ENCODE measurements at places on chromosomes 5 and 9.
A peak's percentile ranks its signal among the peaks of the same experiment; 100 is the strongest.

DNA sequence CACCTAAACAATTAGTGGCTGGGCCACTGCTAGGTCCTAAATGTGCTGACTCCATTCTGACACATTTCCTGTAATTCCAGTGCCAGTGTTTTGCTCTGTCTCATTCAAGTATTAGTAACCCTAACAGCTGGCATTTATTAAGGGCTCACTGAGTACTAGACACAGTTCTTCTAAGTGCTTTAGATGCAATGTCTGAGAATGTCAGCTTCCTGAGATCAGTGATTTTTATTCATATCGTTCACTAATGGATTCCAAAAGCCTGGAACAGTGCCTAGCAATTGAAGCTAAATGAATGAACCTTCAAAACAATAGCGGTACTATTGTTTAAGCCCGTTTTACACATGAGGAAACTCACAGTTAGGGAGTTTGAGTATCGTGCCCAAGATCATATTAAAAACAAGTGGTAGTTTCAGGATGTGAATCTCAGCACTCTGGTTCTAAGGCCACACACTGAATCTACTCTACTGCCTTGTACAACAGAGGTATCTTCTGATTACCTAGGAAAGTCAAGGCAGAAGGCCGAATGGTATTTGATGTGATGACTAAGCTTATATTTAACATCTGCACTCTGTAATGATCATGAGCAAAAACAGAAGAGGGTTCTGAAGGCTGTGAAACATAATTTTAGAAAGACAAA lies 304.0 kb downstream of the PJA2 start:
- no peak for DNase-seq

DNA sequence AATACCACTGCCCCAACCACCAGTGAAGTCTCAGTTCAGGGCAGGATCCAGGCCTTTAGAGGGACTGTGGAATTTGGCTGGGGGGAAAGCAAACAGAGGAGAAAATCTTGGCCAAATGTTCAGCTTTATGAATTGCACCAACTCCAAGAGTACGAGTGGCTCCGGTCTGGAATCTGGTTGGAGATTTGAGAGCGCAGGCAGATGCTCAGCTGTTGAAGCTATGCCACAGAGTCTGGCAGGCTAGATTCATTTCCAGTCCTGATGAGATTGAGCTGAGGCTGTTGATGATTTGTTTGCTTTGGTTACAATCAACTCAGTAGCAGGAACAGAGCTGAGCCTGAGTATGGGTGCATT lies 9.1 kb upstream of the HSPB3 start:
- no peak for DNase-seq

- no peak for DNase-seq
Measured at GRCh38 chr5:59538750-59539121, 354.8 kb downstream of the PDE4D start.

- DNase-seq, result no peak
Measured at GRCh38 chr5:87432460-87432859, 19.7 kb upstream of the CCNH start.

DNA sequence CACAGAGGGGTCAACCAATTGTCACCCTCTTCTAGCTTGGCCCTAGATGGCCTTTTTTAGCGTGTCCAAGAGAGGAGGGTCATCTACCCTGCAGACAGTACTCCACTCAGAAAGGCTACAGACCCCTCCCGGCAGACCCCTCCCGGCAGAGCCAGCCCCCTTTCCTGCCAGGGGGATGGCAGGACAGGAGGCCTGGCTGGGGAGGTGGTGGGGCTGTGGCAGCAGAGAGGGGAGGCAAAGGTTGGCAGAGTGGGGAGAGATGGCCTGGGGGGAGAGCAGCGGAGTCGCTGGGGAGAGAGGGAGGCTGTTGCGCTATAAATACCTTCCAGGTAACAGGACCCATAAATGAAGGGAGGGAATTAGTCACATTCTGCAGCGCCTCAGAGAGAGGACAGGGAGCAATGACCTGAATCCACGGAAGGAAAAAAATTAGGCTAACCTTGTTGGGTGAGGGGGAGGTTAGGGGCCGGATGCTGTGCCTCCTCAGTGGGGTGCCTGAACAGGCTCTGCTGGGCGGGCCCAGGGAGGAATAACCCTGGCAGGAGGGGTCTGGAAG lies 32.9 kb upstream of the PSD2 start:
- no peak for DNase-seq

GRCh38 chr5:4868140-4868735 lies 271.9 kb upstream of the ADAMTS16 start:
- DNase-seq, result no peak

GRCh38 chr9:110414471-110414870 lies 76.8 kb upstream of the TXNDC8 start:
- no peak for DNase-seq

GRCh38 chr5:65893749-65894430 lies 32.5 kb upstream of the ERBIN start:
- DNase-seq, result no peak

- DNase-seq, result no peak
Measured at GRCh38 chr5:149711338-149711737, 18.8 kb upstream of the PPARGC1B start.

- no peak for DNase-seq
Measured at GRCh38 chr5:55853818-55854217, 2.7 kb downstream of the IL31RA start.

DNA sequence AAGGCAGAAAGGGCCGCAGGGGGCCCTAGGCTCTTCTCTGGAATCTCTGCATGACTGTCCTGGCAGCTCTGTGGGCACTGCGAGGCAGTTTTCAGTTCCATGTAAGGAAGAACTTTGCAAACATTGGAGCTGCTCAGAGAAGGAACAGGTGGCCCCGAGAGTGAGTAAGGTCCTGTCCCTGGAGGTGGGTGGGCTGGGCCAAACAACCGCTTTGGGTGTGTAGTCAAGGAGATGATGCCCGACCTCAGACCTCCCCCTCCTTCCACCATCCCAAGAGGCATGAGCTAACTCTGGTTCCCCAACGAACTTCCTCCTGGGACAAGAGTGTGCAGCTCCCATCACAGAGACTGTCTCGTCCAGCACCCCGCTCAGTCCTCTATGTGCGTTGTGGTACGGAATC lies 20.5 kb downstream of the CSF1R start:
- no peak for DNase-seq

- peak; percentile 48 for DNase-seq
Measured at GRCh38 chr9:131590907-131591844, 45.9 kb downstream of the PRRT1B start.

- no peak for DNase-seq
Measured at GRCh38 chr9:137349471-137350033, 47.5 kb upstream of the NRARP start.

DNA sequence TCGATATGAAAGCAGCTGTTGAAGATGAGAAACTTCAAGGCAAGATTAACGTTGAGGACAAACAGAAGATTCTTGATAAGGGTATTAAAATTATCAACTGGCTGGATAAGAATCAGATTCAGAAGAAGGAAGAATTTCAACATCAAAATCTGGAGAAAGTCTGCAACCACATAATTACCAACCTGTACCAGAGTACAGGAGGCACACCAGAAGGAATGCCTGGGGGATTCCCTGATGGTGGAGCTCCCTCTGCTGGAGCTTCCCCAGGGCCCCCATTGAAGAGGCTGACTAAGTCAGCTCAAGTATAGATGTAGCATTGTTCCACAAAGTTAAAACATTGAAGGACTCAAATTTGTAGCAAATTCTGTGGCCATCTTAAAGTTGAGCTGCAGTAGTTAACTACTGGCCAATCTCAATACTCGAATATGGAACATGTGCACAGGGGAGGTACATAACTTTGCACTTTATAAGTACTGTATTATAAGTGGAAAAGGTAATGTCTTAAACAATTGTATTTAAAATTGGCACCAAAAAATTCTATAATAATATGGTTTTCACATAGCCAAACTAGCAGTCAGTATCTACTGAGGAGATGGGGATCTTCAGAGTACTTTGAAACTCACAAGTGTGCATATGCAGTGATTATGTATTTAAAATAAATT lies 237.5 kb downstream of the CHSY3 start:
- DNase-seq, result no peak

DNA sequence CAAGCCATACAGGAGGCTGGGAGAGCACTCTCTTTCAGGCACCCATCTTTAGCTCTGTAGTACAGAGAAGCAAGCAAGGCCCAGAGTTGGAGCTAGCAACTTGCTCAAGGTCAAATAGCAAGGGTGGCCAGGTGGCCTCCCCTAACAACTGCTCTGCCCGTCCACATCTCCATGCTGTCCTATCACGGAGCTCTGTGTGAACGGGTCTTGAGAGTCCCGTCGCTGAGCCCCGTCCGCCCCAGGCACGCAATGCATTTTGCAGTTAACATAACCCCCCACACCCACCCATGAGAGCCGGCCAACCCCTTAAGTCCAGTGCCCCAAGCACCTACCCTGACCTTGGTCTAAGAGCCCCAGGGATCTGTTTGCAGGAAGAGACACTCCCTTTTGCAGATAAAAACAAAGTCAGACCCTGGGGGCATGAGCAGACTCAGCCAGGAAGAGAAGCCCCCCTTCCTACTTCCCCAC lies 1.5 kb downstream of the RNF44 start:
- no peak for DNase-seq

DNA sequence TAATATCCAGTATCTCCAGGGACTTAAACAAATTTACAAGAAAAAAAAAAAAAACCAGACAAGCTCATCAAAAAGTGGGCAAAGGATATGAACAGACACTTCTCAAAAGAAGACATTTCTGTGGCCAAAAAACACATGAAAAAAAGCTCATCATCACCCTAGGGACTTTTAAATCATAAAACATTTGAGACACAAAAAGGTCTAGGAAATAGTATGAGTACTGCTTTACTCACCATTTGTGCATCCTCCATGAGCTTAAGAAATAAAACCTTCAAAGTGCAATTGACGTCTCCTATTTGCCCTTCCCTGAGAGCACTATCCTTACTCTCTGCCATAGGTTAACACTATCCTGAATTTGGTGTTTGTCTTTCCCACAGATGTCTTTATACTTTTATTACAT lies 193.7 kb upstream of the NREP start:
- no peak for DNase-seq

DNA sequence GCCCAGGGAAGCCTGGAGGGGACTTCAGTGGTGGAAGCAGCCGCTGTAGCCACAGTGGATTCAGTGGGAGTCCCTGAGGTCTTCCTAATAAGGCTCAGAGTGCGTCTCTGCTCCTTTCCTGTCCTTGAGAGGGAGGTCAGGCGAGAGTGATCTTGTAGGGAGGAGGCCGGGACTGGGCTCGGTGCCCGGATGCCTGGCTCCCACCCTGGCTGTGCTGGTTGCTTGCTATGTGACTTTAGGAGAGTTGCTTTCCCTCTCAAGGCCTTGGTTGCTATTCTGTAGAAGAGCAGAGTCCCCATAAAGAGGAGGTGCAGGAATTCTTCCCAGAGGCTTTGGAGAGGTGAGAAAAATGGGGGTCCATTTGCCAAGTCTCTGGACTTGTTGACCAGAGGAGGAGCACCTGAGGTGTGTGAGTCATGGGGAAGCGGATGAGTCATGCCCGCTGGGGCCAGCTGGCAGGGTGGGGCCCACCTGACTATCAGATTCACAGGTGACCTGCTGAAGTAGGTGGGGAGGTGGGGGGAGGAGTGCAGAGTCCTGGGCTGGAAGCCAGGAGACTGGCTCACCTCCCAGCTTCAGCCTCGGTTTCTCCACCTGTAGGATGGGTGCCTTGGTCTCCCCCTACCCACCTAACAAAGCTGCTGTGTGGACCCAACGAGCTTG lies 13.8 kb downstream of the GSN start:
- DNase-seq, result no peak

DNA sequence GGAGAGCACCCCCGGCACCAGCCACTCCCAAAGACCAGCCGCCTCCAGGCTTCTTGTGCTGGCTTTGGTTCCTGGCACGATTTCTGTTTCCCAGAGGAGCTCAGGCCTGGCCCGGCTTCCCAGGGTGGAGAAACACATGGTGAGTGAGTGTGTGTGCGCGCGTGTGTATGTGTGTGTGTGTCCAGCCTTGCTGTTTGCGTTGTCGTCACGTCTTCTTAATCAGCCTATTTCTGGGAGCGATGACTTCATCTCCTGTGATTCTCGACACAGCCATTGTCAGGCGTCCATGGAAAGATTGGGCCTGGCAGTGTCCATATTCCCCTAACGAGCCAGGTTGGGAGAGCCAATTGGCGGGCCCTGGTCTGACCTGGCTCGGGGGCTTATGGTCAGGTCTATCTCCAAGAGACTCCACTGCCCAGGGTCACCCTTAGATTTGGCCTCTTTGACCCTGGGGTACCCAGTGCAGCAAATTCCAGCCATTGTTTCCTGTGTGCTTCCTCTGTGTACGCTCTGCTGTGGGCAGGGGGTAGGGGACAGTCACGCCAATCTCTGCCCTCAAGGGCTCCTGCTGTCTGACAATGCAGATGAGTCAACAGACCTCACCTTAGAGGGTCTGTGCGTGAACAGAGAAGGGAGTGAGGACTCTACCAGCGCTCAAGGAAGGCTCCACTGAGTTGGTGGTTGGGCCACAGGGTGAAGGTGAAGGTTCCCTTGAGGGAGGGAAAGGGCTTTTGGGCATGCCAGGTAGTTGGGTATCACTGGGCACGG lies 73.8 kb downstream of the DAB2IP start:
- no peak for DNase-seq

DNA sequence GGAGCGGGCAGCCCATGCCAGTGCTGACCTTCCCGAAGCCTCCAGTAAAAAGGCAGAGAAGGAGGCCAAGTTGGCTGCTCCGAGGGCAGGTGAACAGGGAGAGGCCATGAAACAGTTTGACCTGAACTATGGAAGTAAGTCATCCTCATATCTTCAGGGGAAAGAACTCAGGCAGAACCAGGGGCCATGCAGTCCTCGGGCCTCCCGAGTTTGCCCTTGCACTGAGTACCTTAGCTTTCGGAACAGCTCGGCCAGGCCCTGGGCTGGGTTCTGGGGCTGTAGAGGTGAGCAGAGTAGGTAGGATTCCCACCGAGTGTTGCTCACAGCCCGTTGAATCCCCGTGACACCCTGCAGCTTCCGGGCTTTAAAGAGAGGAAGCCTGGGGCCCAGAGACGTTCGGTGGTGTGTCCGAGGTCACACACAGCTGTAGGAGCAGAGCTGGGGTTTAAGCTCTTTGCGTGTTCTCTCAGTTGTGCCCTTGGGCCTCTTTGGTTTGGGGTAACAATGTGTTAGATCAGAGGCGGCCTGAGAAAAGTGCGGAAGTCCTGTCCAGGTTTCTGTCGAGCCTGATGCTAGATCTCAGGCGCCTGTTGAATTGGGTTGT lies 24.8 kb upstream of the POMT1 start:
- no peak for DNase-seq

DNA sequence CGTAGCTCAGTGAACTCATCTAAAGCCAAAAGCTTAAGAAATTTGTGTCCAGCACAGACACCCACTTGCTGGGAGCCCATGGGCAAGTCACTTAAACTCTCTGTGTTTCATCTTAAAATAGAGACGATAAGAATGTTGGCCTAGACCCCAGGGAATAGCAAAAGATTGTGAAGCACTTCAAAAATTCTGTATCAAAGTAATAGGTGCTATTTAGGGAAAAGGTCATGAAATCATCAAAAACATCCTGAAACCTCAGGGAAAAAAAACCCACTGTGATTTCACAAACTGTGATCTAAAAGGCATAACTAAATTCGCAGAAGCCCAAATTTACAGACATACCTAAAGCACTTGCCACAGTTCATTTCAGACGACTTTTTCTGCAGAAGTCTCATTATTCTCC lies 278.3 kb downstream of the NR2F1-AS1 start:
- DNase-seq, result no peak

GRCh38 chr5:85479849-85480248 lies 1095.2 kb upstream of the EDIL3 start:
- DNase-seq, result no peak
